ENCODE measurements at places on chromosomes 2 and 18.

GRCh38 chr18:67282796-67283195 is 233.7 kb downstream of the DSEL start:
- no peak overlapping the region for H3K27ac ChIP-seq
- no peak for DNase-seq
- no peaks in the 10 kb centered on the region for H3K4me1 ChIP-seq
- no peaks in the 10 kb centered on the region for H3K36me3 ChIP-seq
- H3K4me3 ChIP-seq: no peak overlapping the region

DNA sequence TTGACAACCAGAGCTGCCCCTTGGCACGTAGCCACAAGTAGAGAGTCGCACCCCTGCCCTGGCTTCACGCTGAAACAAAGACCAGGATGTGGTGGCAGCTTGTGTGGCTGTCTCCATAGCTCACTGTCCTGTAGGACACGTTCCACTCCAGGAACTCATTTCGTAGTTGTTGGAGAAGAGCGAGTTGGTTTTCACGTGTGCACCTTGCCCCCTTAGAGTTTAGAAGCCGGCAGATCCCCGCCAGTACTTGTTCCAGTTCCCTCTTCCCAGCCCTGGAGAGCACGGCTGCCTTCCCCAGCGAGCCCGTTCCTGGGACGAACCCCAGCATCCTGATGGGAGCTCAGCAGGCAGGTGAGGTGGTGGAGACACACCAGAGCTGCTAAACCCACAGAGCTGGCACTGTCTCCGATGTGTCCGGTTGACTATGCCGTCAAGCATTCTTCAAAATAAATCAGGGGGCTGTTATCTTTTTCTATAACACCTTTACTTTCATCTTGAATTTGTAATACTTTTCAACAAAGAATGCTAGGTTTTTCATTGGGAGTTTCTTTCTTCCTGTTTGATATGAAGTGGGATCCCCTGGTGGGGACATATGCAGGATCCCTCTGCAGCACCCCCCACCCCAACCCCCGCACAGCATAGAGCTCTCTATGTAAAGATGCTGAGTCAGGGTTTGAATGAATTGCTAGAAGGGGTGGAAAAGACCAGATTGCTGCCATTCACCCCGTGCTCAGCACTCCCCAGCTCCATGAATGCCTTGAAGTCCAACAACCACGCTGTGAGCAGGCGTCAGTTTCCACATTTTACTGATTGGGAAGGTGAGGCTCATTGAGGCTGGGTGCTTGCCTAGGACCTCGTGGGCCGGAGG is 44.5 kb downstream of the GREB1 start:
- no peaks in the 10 kb centered on the region for H3K36me3 ChIP-seq
- no peak for DNase-seq
- H3K4me3 ChIP-seq: no peak overlapping the region
- H3K27ac ChIP-seq: no peak overlapping the region

DNA sequence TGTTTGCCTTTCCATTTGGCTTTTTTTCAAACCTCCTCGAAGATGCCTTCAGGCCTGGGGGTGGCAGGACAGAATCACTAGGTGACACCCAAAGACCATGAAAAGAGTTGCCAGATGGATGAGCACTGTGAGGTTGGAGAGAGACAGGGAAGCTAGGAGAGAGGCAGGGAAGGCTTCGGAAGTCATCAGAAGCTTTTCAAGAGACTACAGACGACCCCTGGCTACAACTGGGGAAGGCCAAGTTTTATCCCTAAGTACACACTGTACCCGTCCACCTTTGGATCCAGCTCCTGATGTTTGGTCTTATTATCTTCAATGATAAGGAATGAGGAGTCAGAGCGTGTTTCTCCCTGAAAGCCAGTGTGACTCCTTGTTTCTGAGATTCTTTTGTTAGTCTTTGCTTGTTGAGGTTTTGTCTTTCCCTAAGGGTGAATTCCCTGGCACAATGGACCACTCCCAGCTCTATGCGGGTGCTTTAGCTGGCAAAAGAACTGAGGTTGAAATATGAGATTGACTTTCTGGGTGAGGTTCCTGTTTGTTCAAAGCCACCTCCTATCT is 33.4 kb upstream of the SLC9A2 start:
- no peaks in the 10 kb centered on the region for H3K4me1 ChIP-seq
- H3K27me3 ChIP-seq: no peaks in the 10 kb centered on the region
- no peak overlapping the region for H3K27ac ChIP-seq
- DNase-seq: no peak

- DNase-seq: no peak
- no peaks in the 10 kb centered on the region for H3K36me3 ChIP-seq
Observed at GRCh38 chr2:25184254-25184653, 15.9 kb upstream of the POMC start.

GRCh38 chr2:53403792-53404413 is 363.7 kb upstream of the CHAC2 start:
- no peak overlapping the region for H3K4me3 ChIP-seq
- no peak for DNase-seq
- no peaks in the 10 kb centered on the region for H3K27me3 ChIP-seq
- H3K27ac ChIP-seq: no peak overlapping the region

DNA sequence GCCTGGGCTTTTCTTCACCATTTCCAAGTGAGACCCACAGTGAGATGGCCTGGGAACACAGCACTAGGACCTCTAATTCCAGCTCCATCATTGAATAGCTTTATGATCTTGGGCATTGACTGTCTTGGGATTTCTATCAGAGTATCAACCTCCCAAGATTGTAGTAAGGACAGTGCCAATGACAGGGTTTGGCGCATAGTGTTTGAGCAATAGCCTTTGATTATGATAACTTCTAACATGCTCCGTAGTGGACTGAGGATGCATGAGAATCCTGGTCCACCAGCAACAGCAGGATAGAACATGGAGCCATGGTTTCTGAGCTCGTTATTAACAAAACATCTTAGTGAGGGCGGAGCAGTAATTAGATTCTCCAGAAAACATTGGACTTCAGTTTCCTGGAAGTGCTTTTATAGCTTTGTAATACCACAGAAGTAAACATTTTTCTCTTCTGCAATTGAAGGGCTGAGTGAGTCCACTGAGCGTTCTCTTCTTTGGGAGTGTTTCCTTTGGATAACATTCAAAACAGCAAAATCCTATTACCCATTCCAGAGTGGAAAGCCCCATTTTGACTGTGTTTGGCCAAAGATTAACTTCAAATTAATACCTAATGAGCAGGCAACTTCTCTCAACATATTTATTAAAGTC is 63.7 kb downstream of the IL1R2 start:
- H3K4me3 ChIP-seq: no peak overlapping the region
- H3K4me1 ChIP-seq: no peaks in the 10 kb centered on the region
- H3K27me3 ChIP-seq: no peaks in the 10 kb centered on the region
- no peak overlapping the region for H3K27ac ChIP-seq
- no peak for DNase-seq
- H3K36me3 ChIP-seq: no peaks in the 10 kb centered on the region

- H3K27ac ChIP-seq: no peak overlapping the region
Observed at GRCh38 chr2:3612639-3613523, 18.0 kb downstream of the COLEC11 start.

DNA sequence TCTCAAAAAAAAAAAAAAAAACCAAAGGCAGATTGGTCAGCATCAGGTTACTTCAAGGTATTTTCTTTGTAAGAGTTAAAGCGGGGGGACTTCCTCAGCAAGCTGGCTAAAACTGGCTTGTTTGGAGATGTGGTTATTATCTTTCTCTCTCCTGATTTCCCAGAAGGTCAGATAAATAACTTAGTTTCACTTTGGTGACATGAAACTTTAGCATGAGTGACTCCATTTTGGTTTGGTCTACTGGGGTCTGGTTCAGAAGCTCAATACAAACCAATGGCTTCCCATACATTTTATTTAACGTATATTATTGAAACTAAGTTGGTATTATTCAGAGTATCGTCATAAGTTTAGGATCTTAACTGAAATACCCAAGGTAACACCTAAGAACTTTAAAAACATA is 41.6 kb upstream of the AMMECR1L start:
- H3K4me1 ChIP-seq: no peaks in the 10 kb centered on the region
- H3K27ac ChIP-seq: no peak overlapping the region
- H3K4me3 ChIP-seq: no peak overlapping the region
- H3K36me3 ChIP-seq: no peaks in the 10 kb centered on the region
- no peaks in the 10 kb centered on the region for H3K27me3 ChIP-seq

GRCh38 chr2:240999873-241000541 is 1.6 kb downstream of the SNED1 start:
- peaks cover 9% of the 10 kb centered on the region for H3K4me1 ChIP-seq
- H3K27ac ChIP-seq: no peak overlapping the region
- H3K4me3 ChIP-seq: peak overlapping the region; percentile 47
- peaks cover 24% of the 10 kb centered on the region for H3K27me3 ChIP-seq
- H3K36me3 ChIP-seq: no peaks in the 10 kb centered on the region

- no peak overlapping the region for H3K27ac ChIP-seq
- no peaks in the 10 kb centered on the region for H3K4me1 ChIP-seq
- H3K36me3 ChIP-seq: no peaks in the 10 kb centered on the region
- H3K27me3 ChIP-seq: no peaks in the 10 kb centered on the region
- DNase-seq: no peak
- no peak overlapping the region for H3K4me3 ChIP-seq
Observed at GRCh38 chr2:217362286-217362685, 502.4 kb upstream of the TNP1 start.

- H3K36me3 ChIP-seq: no peaks in the 10 kb centered on the region
- H3K27ac ChIP-seq: no peak overlapping the region
- DNase-seq: no peak
- no peak overlapping the region for H3K4me3 ChIP-seq
- H3K4me1 ChIP-seq: peaks cover 22% of the 10 kb centered on the region
Observed at GRCh38 chr2:227322530-227323205, 2.4 kb upstream of the MFF start.

GRCh38 chr2:28986429-28986828 is 5.3 kb downstream of the TOGARAM2 start:
- H3K36me3 ChIP-seq: no peaks in the 10 kb centered on the region
- H3K4me3 ChIP-seq: no peak overlapping the region
- no peak for DNase-seq
- H3K4me1 ChIP-seq: no peaks in the 10 kb centered on the region

GRCh38 chr2:113858764-113859163 is 31.1 kb upstream of the ACTR3 start:
- no peaks in the 10 kb centered on the region for H3K4me1 ChIP-seq
- no peaks in the 10 kb centered on the region for H3K36me3 ChIP-seq
- H3K4me3 ChIP-seq: no peak overlapping the region
- no peak for DNase-seq
- no peaks in the 10 kb centered on the region for H3K27me3 ChIP-seq

DNA sequence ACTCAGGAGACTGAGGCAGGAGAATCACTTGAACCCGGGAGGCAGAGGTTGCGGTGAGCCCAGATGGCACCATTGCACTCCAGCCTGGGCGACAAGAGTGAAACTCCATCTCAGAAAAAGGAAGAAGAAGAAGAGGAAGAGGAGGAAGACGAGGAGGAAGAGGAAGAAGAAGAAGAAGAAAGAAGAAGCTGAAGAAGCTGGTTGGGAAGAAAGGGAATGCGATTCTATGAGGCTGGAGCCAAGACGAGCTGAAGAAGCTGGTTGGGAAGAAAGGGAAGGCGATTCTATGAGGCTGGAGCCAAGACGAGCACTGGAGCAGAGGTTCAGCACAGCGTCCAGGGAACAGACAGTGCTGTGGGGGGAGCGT is 30.3 kb upstream of the TAF1B start:
- DNase-seq: no peak
- no peak overlapping the region for H3K27ac ChIP-seq
- peaks cover 10% of the 10 kb centered on the region for H3K4me1 ChIP-seq
- no peak overlapping the region for H3K4me3 ChIP-seq
- H3K27me3 ChIP-seq: no peaks in the 10 kb centered on the region
- no peaks in the 10 kb centered on the region for H3K36me3 ChIP-seq

- no peak overlapping the region for H3K4me3 ChIP-seq
- H3K36me3 ChIP-seq: no peaks in the 10 kb centered on the region
- DNase-seq: no peak
- no peak overlapping the region for H3K27ac ChIP-seq
- no peaks in the 10 kb centered on the region for H3K27me3 ChIP-seq
Observed at GRCh38 chr2:168552450-168552856, 96.4 kb downstream of the CERS6 start.

- H3K4me1 ChIP-seq: peaks cover 3% of the 10 kb centered on the region
- H3K36me3 ChIP-seq: no peaks in the 10 kb centered on the region
- H3K27ac ChIP-seq: no peak overlapping the region
Observed at GRCh38 chr2:44578471-44579093, 216.8 kb downstream of the CAMKMT start.

GRCh38 chr2:40454321-40454720 is 2.4 kb upstream of the SLC8A1 start:
- no peak for DNase-seq
- no peak overlapping the region for H3K27ac ChIP-seq
- H3K36me3 ChIP-seq: no peaks in the 10 kb centered on the region
- H3K4me1 ChIP-seq: no peaks in the 10 kb centered on the region

- DNase-seq: no peak
- no peaks in the 10 kb centered on the region for H3K36me3 ChIP-seq
- no peak overlapping the region for H3K4me3 ChIP-seq
- H3K27ac ChIP-seq: no peak overlapping the region
- no peaks in the 10 kb centered on the region for H3K27me3 ChIP-seq
Observed at GRCh38 chr18:63067939-63068338, 251.6 kb downstream of the BCL2 start.

DNA sequence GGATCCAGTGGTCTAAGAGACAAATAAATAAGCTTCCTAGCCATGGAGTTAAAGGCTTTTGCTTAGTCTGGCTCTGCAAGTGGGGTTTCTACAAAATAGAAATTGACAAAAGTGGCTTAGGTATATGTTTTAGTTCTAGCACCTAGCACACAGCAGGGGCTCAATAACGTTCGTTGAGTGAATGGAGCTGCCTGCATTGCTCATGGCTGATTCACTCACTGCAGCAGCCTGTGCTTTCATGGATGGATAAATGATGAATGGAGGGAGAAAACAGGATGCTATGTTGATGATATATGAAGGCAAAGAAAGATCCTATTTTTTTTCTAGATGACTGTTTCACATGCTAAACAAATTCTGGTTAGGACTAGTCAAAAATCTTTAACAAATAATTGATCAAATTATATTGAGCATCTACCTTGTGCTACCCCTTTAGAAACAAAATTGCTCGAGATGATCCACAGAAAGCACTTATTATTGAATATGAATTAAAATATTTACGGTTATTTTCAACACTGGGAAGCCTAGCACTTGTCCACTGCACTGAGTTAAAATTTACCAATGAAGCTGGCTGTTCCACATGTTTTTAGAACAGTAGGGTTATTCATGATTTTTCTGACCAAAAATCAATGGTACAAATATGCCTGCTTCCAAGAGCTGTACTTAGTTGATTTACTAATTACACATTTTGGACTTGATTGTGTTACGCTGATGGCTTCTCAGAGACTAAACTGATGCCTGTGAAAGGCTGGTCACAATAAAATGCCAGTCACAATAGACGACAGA is 39.6 kb downstream of the HDHD2 start:
- H3K4me3 ChIP-seq: no peak overlapping the region
- H3K4me1 ChIP-seq: no peaks in the 10 kb centered on the region
- no peak for DNase-seq
- no peak overlapping the region for H3K27ac ChIP-seq
- H3K36me3 ChIP-seq: peaks cover 60% of the 10 kb centered on the region

GRCh38 chr2:216474925-216475670 is 23.5 kb upstream of the RPL37A start:
- H3K27me3 ChIP-seq: no peaks in the 10 kb centered on the region
- peaks cover 10% of the 10 kb centered on the region for H3K4me1 ChIP-seq
- no peak overlapping the region for H3K4me3 ChIP-seq
- DNase-seq: no peak
- H3K36me3 ChIP-seq: peaks cover 30% of the 10 kb centered on the region

- peaks cover 2% of the 10 kb centered on the region for H3K4me1 ChIP-seq
- DNase-seq: no peak
- H3K27ac ChIP-seq: no peak overlapping the region
- no peak overlapping the region for H3K4me3 ChIP-seq
Observed at GRCh38 chr2:20600756-20601325, 50.1 kb downstream of the HS1BP3 start.

- no peak overlapping the region for H3K4me3 ChIP-seq
- peaks cover 5% of the 10 kb centered on the region for H3K27me3 ChIP-seq
- H3K27ac ChIP-seq: no peak overlapping the region
Observed at GRCh38 chr2:196415384-196415783, 224.1 kb upstream of the CCDC150 start.
